Stimulated activated CD8-positive, alpha-beta memory T cell treated with anti-CD3 and anti-CD28 coated beads, Interleukin-4, amount 100 ng/mL, for 4 hours (primary cell): ENCODE measurements at places on chromosomes 2 and 18.

DNA sequence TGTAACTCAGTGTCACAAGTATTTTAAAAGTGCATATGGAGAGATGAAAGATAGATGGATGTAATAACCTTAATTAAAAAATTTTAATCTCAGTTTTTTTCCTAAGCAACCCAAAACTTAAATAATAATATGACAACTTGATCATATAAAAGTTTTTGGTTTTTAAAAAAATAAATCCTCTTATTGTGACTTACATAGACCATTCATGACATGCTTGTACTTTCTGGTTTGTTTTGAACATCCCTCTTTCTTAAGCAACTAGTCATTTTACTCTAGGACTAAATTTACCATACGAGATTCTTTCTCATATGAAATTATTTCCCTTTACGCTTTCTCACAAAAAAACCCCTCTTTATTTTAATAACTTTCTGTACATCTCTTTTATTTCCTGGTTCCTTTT, 6.5 kb upstream of the PLA2R1 start:
- no peak for DNase-seq

GRCh38 chr2:233152541-233152940, 92.4 kb downstream of the INPP5D start:
- no peak for DNase-seq

- DNase-seq = no peak
These were observed 534.9 kb upstream of the TNP1 start for GRCh38 chr2:217394510-217395351.

- DNase-seq = no peak
These were observed 73.9 kb upstream of the TTC27 start for GRCh38 chr2:32553829-32554432.

- no peak for DNase-seq
These were observed 281.0 kb upstream of the HS6ST1 start for GRCh38 chr2:128599700-128600099.

GRCh38 chr2:233837694-233838229, 16.6 kb downstream of the HJURP start:
- no peak for DNase-seq

GRCh38 chr2:12534646-12535263, 182.0 kb upstream of the TRIB2 start:
- no peak for DNase-seq

DNA sequence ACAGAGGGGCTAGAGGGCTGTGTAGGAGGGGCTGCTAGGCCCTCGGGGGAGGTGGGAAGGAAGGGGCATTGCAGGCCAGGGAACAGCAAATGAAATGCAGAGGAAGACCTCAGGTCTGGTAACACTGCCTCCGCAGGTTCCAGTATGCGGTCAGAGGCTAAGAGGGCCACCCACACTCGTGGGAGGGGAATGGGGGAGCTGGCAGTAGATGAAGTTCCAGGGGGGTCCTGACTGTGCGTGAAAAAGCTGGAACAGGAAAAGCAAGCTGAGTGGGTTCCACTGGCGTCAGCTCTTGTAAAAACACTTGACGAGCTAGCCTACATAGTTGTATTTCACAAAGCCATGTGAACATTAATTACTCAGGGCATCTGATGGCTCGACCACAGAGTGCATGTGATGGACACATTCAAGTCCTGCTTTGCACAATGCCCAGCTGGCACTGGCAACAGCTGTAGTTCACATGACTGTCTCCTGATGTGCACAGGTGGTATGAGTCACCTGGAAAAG, 29.0 kb upstream of the PTPN4 start:
- DNase-seq = no peak

DNA sequence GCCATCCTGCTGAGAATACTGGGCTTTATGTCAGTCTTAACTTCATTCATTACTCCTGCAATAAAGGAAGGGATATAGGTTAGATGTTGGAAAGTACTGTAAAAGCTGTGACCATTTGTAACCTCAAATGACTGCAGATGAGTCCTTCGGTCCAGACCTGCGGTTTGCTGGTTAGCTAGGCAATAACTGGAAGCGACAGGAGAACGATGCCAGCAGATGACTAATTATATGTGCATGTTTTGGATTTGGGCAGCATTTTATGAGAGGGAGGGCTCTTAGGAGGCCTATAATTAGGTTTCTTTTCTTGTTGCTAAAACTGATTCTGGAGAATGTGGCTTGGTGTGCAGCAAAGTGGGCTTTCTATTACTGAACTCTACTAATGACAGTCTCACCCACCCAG, 205.6 kb downstream of the TMEM182 start:
- no peak for DNase-seq

- DNase-seq = no peak
These were observed 301.6 kb downstream of the SLC8A1 start for GRCh38 chr2:40150266-40150665.

GRCh38 chr2:122150524-122151280, 395.3 kb downstream of the TSN start:
- no peak for DNase-seq

DNA sequence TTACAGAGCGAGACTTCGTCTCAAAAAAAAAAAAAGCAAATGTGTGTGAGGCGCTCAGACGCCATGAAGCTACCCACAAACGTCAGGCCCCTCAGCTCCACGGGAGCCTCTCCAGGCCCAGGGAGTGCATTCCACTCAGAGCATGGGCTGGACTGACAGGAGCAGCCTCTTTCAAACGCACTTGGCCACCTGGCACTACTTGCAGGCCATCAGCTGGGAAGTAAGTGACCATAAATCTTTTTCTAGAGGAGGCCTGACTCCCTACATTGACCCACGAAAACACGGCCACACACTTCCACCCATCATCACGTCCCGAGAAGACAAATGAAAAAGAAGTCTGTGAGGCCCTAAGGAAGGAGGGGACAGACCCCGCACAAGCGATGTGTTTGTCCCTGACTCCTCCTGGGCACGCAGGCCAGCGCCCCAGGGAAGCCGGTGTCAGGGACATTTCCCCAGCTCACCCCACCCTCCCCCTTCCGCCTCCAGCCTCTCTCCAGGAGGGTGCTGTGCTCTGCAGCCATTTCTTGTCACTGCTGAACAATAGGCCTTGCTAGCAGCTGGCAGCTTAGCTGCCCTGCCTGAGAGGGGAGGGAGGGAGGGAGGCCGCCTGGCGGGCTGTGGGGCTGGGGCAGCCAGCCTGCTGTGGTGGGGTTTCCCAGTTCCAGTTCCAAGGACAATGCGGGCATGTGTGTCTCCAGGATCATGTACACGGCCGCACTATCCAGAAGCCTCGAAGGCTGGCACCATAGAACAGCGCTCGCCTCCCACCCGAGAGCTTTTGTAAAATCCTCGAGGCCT, 26.6 kb downstream of the SERTAD2 start:
- DNase-seq = no peak

- no peak for DNase-seq
These were observed 91.5 kb upstream of the CCBE1 start for GRCh38 chr18:59788791-59789106.

- DNase-seq = no peak
These were observed 158.7 kb upstream of the CCDC150 start for GRCh38 chr2:196480653-196481323.

DNA sequence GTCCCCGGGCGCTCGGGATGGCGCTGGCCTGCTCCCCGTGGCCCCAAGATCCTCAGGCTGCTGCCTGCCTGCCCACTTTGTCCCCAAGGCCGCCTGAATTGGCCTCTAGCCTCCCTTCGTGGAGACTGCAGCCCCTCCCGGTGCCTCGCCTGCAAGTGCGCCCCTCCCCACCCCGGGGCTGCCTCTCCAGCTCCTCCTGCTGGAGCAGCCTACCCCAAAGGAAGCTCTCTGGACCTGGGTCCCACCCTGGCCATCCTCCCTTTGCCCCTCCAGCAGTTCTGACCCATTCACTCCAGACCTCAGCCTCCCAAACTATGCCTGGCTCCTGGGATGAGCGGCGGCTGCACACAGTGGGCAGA, 6.2 kb downstream of the ESPNL start:
- DNase-seq = no peak

GRCh38 chr2:32772638-32773447, 145.0 kb downstream of the TTC27 start:
- DNase-seq = no peak

GRCh38 chr2:101040761-101041160, 38.7 kb downstream of the RPL31 start:
- no peak for DNase-seq

GRCh38 chr2:189798312-189799029, 14.2 kb downstream of the PMS1 start:
- DNase-seq = no peak

GRCh38 chr2:98028101-98028561, 32.4 kb upstream of the TMEM131 start:
- no peak for DNase-seq

DNA sequence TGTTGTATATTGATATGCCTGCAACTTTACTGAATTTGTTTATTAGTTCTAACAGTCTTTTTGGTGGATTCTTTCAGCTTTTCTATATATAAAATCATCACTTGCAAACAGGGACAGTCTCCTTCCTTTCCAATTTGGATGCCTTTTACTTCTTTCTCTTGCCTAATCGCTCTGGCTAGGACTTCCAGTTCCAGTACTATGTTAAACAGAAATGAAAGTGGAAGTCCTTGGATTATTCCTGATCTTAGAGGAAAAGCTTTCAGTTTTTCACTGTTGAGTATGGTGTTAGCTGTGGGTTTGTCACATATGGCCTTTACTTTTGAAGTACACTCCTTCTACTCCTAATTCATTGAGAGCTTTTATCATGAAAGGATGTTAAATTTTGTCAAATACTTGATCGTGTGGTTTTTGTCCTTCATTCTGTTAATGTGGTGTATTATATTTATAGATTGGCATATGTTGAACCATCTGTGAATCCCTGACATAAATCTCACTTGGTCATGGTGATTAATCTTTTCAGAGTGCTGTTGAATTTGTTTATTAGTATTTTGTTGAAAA, 52.9 kb downstream of the REL start:
- DNase-seq = no peak

DNA sequence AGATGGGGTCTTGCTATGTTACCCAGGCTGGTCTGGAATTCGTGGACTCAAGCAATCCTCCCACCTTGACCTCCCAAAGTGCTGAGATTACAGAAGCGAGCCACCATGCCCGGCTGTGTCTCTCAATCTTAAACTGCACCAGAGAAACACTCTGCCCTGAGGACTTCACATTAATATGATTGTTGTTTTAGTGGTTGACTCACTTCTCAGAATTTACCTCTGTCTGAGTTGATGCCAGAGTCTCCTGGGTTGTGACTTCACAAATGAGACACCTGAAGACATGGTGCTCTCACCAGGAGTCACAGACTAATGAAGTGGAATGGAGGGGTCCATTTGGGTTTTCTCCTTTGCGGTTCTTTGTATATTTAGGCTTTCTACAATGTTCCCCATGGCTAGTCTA, 61.0 kb upstream of the TGIF1 start:
- DNase-seq = no peak

DNA sequence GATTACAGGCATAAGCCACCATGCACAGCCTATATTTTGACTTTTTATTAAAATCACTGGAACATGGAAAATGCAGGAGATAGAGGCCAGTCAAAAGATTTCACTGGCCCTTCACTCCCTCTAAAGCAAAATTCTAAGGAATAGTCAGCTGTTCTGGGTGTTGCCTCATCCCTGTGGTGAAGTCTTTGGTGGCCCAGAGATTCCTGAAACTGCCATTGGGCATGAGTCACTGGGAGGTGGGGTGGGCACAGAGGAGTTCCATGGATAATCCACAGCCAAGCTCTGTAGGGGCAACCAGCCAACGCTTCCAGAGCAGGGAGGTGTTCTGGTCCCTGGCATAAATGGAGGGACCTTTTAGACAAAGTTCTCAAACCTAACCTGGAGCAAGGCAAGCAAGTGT, 89.7 kb upstream of the TTC39C start:
- no peak for DNase-seq

- DNase-seq = no peak
These were observed 68.0 kb downstream of the KLHL29 start for GRCh38 chr2:23452853-23453420.
